ENCODE measurements at places on chromosomes 16 and 17.
A peak's percentile ranks its signal among the peaks of the same experiment; 100 is the strongest.

DNA sequence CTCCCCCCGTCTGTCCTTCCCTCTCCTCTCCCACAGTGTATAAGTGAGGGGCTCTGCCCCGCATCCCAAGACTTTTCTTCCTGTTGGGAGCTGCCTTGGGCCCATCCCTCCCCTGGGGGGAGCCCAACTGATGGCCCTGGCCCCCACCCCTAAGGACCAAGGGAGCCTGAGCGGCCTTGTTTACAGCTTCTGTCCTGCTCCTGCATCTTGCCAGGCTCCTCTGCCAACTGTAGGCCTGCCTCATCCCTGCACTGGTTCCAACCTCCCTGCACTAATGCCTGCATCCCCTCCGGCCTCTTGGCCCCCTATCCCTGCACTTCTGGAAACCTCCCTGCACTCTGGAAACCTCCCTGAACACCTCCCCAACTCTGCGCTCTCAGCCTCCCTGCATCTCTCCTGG is 1.4 kb upstream of the PAGR1 start:
- no peak for DNase-seq

GRCh38 chr17:36550491-36551417 is 6.0 kb downstream of the GGNBP2 start:
- no peak for DNase-seq

DNA sequence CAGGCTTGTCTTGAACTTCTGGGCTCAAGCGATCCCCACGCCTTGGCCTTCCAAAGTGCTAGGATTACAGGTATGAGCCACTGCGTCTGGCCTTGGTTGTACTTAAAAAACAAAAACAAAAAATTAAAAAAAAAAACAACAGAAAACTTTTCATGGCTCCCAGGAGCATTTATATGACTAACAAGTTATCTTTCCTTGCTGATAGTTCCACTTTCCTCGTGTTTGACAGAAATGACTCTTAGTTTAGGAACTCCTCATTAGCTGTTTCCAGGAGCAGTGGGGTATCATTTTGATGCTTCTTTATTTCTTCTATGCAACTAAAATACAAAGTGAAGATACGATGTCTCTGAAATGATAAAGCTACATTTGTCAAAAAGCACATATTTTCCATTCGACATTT is 165.4 kb downstream of the PRKCA start:
- no peak for DNase-seq

DNA sequence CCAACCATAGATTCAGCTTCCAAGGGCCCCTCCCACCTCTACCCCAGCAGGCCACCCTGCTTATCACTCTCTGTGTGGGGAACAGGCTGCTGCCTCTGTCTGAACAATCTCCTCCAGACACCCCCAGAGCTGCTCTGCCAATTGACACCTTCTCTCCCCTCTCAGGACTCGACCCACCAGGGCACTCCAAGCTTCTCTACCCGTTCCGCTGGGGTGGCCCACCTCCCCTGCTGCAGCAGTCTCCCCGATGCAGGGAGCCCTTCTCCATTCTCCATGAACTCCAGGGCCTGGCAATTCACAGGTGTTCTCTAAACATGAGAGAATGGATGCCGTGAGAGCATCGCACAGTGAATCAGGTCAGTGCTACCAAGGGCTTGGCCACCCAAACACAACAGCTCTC is 28.3 kb upstream of the FAAP100 start:
- no peak for DNase-seq

DNA sequence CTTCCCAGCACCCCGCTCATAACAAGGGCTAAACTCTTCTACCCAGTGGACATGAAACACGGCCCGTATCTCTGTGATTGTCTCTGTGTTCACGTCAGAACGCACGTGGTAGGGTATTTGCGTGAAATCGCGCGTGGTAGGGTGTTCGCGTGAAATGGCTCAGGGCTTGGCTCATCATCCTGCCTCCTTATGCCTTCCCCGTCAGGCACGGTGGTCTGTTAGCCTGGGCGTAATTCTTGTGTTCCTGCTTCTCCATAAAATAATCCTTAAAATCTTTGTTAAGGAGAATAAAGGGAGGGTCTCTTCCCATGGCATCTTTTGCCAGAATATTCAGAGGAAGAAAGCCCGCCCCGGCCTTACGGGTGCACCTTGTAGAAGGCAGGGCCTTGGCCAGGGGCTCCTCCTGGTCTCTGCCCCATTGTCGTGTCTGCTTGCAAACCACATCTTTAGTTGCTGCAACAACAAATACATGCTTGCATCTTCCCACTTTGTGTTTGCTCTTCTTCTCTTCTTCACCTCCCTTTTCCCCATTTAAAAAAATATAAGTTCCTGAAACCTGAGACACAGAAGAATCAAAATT is 116.7 kb upstream of the CHMP6 start:
- no peak for DNase-seq

DNA sequence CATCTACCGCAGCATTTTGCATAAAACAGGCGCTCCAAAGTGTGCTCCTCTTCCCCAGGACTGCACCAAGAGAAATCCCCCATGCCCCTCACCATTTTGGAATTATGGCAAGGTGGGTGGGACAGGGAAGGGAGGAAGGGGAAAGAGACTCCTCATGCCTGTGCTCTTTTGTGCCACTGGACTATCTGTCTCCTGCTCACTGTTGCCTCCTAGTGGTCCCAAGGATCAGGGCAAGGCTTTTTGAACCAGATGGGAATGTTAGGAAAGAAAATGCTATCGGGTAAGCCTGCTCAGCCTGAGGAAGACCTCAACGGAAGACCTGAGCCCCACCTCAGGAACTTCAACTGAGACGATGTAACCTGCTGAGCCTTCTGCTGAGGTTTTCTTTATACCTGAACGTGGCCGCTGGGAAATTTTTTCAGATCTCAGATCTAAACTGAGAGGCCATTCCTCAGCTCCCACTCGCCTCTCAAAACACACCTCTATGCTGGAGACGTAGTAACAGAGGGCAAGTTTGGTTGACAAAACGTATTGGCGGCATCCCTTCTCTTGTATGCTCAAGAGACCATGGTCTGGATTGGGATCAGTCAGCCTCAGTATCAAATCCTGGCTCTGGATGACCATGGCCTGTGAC is 58.3 kb downstream of the SPACA3 start:
- peak; percentile 7 for DNase-seq

- no peak for DNase-seq
Measured at GRCh38 chr16:11833951-11834695, 17.2 kb downstream of the RSL1D1 start.

DNA sequence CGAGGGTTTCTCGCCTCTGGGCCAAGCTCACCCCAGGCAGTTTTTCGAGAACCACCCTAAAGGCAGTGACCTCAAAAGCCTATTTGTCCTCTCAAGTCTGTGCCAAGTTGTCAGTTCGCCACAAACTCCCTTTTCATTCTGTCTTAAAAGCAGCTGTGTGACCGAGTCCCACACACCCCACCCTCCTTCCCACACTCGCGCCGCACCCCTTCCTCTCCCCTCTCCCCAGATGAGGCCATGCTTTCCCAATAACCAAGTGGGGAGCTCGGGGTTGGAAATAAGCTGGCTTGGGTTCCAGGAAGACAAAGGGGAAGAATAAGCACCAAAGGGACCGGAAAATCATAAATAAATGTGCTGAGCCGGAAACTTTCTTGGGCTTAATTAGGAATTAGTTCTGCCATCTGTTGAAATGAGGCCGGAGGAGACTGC is 36.7 kb downstream of the GRIN2C start:
- DNase-seq = no peak

DNA sequence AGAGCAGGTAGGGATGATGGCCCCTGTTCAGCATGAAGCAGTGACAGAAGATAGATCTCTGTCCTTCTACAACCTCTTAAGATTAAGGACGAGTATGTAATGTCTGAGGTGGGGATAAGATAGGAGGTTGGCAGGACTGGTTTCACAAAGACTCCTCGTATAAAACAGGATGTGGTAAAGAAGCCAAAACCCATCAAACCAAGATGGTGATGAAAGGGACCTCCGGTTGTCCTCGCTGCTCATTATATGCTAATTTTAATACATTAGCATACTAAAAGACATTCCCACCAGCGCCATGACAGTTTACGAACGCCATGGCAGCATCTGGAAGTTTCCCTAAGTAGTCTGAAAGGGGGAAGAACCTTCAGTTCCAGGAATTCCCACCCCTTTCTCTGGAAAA is 27.3 kb downstream of the MIS12 start:
- DNase-seq = no peak

GRCh38 chr17:32333187-32333586 is 8.8 kb downstream of the C17orf75 start:
- no peak for DNase-seq

DNA sequence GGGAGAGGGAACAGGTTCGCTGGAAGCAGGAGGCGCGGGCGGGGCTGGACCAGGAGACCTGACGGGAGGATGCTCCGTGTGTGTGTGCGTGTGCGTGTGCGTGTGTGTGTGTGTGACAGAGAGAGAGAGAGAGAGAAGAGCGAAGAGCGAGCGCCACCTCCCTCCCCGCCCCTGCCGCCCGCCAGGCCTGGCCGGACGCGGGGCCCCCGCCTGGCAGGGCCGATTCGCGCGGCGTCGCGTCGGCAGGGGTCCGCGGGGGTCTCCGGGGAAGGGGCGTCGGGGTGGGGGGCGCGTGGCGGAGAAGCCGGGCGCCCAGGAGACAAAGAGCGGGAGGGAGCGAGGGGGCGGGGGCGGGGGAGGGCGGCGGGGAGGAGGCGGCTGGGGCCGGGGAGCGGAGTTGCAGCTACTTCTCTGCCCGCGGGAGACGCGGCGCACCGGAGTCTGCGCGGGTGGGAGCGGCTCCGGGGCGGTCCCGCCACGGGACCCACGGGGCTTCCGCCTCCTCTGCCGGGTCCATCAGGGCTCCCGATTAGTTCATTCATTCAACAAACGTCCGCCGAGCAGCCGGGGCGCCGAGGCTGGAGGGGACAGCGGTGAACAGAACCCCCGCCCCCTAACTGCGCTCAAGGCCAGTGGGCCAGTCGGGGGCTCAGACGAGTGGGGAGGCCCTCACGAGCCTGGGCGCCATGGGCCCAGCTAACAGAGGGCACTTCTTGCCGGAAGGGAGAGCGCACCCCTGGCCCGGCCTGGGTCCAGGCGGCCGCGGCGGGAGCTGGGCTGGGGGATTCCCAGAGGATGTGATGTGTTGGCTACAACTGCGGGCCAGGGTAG is at the start of gene SAMD14:
TSS of gene SAMD14 (minus strand) at position 433 of the 831 bp plus-strand sequence. CDS start 5,201 bp downstream, outside the sequence.
- no peak for DNase-seq

DNA sequence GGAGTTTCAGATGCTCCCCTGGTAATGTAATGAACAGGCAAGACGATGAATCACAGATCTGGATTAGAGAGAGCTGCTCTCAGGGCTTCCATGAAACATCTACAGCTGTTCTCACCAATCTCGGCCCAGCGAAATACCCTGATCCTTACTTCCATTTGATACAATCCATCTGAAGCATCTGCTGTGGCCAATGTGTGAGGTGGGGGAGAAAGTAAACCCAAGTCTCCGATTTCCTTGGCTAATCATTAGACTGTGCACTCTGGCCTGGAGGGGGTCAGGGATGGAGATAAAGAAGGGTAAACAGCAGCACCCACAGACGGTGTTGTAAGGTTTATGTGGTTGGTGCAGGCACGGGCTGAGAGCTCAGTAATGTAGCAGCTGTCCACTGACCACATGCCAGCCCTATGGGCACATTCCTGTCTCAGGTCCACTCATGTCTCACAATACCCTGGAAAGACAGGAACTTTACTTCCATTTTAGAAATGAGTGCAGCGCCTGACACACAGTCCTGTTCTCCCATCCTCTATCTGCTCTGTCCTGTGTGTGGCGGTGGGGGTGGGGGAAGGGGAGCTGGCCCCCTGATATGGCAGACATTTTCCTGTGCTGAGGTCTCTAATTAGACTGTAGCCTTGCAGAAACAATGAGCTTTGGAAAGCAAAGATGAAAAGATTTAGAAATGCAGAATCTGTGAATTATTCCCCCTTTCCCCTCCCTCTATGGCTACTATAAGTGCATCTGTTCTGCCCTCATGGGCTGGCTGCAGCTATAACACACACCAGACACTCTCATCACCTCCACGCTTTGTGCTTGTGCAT is 48.3 kb upstream of the ERN1 start:
- DNase-seq = no peak

GRCh38 chr17:70772761-70773160 is 603.4 kb downstream of the KCNJ2 start:
- no peak for DNase-seq

DNA sequence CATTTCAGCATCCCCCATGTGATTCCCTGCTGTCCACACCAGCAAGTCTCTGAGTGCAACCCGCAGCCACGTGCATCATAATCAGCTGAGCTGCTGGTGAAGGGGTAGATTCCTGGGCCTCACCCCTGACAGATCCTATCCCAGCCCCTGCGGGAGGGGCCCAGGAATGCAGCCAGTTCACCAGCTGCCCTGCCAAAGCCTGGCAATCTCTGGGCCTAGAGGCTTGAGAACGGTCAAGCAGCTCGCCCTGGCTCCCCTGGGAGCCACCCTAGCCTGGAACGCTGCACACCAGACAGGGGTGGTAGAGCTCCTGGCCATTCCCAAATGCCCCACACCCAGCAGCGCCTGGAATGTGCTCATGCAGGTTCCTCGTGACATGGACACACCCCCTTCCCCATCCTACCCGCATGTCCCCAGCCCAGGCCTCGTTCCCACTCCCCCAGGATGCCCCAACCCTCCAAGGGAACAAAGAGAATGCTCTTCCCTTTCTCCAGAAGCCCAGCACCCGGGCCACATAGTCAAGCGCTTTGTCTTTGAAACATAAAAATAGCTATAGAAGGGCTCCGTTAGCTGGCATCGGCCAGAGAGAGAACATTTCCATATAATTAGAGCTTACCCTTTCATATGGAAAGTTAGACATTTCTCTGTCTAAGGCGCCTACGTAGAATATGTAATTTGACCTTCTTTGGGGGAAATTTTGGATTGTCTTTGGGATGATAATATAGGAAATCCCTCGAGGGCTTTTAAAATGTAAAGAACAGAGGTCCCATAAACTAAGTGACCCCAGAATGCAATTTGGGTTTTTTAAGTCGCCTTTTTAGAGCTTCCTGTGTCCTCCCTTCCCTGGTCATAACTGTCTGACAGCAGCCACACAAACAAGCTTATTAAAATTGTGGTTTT is 3.4 kb downstream of the CEP295NL start:
- DNase-seq = no peak

DNA sequence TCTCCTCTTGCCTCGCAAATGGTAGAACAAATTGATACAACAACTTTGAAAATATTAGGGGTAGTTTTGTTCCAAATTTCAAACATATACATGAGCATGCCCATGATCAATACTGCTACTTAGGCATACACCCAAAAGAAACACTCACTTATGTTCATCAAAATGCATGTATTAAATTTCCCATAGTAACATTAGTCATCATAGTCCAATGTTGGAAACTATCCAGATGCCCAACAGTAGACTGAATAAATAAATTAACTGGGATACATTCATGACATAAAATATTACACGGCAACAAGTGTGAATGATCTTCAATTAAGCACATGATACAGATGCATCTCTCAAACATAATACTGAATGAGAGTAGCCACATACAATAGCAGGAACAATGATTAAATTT is 391.6 kb downstream of the CDH11 start:
- DNase-seq = no peak

- DNase-seq = no peak
Measured at GRCh38 chr16:66383551-66383950, 17.1 kb downstream of the CDH5 start.
